Aorta (tissue), 5 donors: ENCODE measurements at places on chromosomes 2 and 18.

- no peak for DNase-seq
These were observed 13.6 kb downstream of the TCF23 start for GRCh38 chr2:27162151-27163121.

- DNase-seq: peak; percentile 67
These were observed 277.1 kb upstream of the CCDC68 start for GRCh38 chr18:55236150-55236931.

- no peak for DNase-seq
These were observed 220.1 kb upstream of the NCKAP5 start for GRCh38 chr2:133788386-133788785.

- DNase-seq: no peak
These were observed 116.0 kb upstream of the RAB27B start for GRCh38 chr18:54712306-54712705.

- no peak for DNase-seq
These were observed 298.3 kb downstream of the KCNS3 start for GRCh38 chr2:18176679-18177215.

- DNase-seq: no peak
These were observed 275.3 kb upstream of the SLC14A2 start for GRCh38 chr18:45339810-45340550.

GRCh38 chr2:6429210-6429986 lies 436.3 kb downstream of the CMPK2 start:
- DNase-seq: no peak

DNA sequence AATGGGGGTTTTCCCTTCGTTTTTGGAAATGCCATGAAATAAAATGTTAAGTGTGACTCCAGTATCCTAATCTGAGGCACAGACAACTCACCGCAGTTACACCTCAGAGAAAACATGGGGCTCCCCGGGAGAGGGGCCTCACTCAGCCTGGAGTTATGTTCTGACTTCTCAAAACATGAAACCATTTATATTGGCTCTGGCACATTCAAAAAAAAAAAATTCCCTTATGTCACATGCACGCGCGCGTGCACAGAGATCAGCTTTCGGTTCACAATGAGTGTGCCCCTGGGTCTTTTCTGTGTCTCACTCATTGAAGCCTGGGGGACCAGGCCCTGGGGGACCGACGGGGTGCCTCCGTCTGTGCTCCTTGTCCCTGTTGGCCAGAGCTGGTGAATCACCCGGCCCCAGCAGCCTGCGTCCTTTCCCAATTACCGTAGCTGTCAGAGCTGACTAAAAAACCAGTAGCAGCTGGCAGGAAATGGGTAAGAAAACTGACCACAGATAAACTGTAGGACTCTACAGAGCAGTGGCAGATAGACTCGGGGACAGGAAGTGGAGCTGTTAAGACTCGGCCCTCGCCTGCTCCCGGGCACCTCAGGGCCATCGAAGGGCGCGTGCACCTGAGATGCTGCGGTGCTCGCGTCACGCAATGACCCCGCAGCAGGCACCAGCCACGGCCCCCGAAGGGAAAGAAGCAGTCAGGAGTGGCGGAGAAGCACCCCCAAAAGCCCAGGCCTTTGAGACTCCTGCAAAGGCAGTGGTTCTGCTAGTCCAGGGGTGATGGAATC lies 138.3 kb upstream of the ID2 start:
- DNase-seq: peak; percentile 88

DNA sequence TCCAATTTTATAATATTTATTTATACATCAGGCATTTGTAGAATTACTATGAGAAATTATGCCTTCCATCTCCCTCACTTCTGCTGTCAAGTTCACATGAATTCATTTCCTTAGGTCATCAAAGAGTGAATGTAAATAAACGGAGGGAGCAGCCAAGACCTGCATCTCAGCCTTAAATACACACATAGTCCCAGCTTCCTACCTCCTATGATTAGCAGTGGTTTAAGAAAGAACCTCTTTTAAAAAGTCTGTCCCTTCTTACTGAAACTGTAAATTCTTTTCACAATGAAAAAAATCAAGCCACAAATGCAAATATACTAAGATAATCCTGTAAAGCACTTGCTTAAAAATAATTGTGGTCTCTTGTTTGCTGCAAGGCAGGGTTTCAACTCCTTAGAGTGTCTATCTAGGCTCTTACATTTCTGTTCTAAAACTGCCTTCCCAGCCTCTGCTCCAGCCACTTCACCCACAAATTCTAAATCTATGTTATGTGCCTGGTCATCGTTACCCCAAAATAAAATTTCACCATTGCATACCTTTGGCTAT lies 532.7 kb upstream of the FSHR start:
- no peak for DNase-seq

DNA sequence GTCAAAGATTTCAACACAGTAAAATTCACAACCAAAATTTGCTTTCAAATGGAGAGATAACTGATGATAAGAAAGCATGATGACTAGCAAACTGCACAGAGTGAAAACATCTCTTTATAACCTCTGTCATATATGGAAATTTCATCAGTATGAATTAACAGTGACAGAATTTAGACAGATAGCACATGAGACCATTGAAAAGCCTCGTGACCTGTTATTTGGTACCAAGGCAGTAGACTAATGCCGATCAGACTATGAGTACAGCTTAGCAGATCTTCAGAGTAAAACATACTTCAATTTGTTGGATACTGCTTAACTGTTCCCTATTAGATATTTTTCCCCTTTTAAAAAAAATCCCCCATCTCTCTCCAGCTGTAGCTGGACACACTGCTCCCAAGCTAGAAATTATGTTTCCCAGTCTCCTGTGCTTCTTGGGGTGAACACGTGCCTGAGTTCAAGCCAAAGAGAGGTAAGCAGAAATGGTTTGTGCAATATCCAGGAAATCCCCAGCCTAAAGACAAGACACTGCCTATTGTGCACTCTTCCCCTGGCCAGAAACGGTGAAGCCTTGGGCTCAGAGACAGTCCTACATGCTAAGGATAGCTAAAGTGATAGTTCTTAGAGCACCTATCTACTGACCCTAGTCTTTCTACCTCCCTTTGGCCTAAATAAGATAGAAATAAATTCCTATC lies 256.1 kb downstream of the NCKAP5 start:
- DNase-seq: no peak

DNA sequence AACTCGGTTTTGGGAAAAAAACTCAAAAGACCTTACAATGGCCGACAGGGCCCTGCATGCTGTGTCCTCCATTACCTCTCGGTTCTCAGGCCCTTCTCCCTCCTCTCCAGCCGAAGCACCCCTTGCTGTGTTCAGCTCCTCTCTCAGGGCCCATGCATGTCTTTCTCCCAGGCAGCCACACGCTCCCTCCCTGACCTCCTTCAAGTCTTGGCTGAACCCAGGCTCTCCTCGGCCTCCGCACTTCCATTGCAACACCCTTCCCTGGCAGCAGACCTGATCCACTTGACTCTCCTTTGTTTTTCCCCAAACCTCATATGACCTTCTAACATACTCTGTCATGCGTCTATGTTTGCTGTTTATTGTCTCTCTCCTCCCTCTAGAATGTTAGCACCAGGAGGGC lies 114.0 kb downstream of the CYP26B1 start:
- DNase-seq: no peak

DNA sequence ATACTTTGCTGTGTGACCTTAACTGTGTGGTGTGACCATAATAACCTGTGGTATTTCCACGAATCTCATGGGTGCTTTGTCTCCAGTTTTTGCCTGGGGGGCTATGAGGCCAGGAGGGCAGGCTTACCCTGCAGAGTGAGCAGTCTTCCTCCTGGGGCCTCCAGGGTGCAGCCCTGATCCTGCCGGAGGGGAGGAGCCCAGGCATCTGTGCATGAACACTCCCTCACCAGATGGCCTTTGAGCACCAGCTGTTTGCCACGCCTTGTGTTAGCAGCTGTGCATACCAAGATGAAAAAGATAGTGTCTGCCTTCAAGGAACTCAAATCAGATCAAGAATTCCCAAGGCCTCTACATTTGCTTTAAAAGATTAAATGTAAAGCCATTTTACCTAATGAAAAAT lies 75.0 kb upstream of the RBM44 start:
- DNase-seq: no peak

DNA sequence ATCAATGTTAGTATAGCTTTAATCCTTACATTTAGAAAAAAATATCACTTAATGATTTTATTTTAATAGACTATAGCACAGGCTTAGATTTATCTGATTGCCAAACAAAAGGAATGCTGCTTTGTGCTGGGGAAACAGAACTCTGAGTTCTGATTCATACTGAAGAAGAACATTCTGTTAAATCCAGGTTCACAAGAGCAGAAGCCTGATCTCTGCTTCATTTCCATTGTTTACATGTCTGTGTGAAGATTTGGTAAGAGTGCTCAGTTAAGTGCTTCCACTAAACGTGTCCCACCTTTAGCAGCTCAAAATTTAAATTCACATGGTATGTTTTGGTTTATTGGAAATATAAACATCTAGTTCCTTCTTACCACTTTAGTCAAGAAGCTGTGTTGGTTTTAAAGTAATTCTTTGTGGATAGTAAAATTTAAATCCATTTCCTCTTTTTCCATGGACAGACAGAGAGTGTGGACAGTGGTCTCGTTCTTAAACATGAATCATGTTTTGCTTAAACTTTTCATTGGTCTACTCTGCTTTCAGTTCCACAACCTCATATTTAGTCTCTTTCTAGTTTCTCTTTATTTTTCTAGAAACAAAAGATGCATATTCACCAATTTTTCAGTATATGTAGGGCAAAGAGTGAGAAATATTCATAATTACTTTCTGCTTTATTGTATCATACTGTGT lies 59.1 kb downstream of the NYAP2 start:
- no peak for DNase-seq

- DNase-seq: no peak
These were observed 3.2 kb downstream of the SERPINB13 start for GRCh38 chr18:63590373-63590772.

GRCh38 chr2:160394153-160394552 lies 99.5 kb downstream of the RBMS1 start:
- DNase-seq: no peak
